ENCODE measurements at places on chromosomes 1 and 21. TPM values are rescaled to one million over a fixed set of nuclear protein-coding genes. Genes with fewer than 3 reads are reported as not detected.

DNA sequence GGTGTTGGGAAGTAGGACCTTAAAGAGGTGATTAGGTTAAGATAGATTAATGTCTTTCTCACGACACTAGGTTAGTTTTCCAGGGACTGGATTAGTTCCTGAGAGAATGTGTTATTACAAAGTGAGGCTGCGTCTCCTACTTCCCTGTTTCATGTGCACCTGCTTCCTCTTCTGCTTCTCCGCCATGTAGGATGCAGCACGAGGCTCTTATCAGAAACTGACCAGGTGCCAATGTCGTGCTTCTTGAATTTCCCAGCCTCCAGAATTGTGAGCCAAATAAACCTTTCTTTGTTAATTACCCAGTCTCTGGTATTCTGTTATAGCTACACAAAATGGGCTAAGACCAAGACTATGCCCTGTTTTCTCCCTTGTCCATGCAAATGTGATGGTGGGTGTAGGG is 152.2 kb upstream of the LMO4 start:
- DNase-seq = no peak

DNA sequence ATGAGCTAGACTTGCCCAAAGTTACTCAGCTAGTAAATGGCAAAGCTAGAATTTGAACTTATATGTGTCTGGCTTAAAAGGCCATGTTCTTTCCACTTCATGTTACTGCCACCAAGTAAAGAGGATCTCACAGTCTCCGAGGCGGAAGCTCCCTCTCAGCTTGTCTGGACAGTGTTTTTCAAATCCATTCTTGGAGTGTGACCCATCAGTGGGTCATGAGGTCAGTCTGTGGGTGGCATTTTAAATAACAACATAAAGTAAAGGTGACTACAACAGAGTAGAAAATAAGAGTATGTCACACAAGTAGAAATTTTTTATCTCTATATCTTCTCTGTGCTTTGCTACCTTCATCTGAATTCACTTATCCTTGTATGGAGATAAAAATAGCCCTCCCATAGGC is 3.2 kb upstream of the HMGB4 start:
- no peak for DNase-seq

The FMO5 gene
- 0.50 TPM for polyA plus RNA-seq

The LPAR3 gene
- 0.07 TPM for polyA plus RNA-seq

DNA sequence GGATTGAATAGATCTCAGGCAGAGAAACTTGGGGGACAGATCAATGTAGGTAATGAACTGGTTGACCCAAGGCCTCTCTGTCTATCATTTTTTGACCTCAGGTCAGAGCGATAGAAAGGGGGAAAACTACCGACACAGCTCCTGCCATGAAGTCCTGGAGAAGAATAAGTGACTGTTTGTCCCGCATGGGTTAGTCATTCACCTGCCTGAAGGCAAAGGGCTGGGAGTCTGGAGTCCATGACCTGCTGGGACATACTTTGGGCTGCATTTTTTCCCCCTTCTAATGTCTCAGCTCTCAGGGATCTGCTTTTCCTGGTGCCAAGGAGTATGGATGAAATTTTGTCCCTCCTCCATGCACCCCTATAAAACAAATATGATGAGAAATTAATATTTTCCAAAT is 1.6 kb upstream of the ROR1 start:
- DNase-seq = no peak

GRCh38 chr1:198657550-198658064 is 18.8 kb downstream of the PTPRC start:
- peak; percentile 98 for DNase-seq

- no peak for DNase-seq
Observed at GRCh38 chr1:76374086-76374485, 299.5 kb downstream of the ST6GALNAC3 start.

The ANKRD65 gene
- 0.11 TPM for polyA plus RNA-seq

GRCh38 chr21:37435120-37435519 is 68.5 kb downstream of the DYRK1A start:
- DNase-seq = peak; percentile 80

GRCh38 chr1:59146651-59147358 is 150.1 kb upstream of the FGGY start:
- peak; percentile 28 for DNase-seq

DNA sequence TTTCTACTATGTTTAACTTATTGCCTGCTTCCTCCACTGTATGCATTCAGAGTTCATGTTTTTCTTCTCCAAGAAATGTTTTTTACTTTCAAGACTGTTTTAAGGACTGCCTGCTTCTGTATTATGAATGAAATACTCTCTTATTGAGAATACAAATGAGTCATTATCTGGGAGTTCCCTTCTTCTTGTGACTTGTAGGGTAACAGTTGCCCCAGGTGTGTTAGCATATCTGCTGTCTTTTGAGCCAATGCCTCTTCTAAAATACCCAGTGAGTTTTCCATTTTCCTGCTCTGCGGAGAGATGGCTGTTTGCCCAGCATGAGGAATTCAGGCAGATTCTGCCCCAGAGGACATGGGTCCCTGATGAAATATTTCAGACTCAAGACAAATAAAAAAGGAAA is 34.1 kb upstream of the ST6GALNAC5 start:
- no peak for DNase-seq

The FASLG gene
- polyA plus RNA-seq = 0.14 TPM

DNA sequence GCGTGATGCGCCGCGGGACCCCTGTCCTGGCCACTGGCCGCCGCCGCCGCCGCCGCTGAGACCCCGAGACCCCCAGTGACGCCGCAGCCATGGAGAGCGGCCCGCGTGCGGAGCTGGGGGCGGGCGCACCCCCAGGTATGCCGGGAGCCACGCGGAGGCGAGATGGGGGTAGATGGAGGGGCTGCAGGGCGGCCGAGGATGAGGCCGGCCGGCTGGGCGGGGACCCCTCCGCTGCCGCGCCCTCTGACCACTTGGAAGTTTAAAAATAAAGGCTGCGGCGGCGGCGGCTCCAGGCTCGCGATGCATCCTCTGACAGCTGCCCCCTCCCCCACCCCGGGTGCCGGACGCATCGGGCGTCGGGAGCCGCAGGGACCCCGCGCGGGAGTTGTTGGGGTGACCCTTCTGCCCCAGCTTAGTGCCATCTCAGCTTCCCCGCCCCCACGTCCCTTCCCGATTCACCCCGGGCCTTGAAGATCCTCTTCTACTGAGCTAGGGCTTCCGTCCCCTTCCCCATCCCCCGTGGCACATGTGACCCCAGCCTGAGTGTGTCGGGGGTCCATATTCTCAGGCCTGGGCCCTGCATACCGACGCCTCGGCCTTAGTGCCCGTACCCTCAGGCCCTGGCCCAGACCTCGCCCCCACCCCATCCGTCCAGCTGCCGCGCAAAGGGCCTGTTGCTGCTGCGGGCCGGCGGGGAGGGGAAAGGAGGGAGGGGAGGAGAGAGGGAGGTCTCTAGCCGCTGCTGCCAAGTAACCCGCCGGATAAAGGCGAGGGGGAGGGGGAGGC is 562 bp downstream of the MAP7D1 start:
- peak; percentile 47 for DNase-seq

DNA sequence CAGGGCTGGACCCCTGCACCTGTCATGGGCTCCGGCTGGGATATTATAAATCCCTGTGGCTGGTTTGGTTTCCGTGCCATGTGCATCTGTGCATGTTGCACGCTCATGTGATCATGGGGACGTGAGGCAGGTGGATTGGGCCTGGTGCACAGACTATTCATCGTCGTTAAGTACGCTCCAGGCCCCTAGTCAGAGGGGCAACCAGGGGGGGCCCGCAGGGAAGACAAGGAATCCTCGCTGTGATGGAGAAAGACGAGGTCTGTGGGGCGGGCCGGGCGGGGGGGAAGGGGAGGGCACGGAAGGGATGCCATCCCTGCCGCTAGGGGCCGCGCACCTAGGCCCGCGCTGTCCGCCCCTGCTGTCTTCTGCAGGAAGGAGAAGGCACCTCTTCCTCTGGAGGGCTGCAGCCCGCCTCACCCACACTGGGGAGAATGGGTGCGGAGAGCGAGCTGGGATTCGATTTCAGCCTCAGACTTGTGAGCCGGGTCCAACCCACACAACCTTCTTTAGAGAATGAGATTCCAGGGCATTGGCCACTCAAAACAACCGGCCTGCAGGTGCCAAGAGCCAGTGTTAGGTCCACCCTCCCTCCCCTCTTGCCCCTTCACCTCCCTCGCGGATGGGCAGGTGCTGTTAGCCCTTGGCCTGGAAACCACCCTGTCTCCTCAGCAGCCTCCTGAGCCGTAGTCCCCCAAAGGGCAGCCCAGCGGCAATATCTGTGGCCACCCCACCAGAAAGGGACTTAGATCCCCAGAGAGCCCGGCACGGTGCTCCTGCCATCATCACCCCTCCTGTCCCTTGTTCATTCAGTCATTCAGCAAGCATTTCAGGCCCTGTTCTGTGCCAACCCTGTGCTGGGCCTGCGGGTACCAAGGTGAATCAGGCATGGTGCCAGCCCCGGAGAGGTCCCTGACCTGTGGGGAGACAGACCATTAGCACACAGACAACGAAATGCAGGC is 950 bp upstream of the LRP8 start:
- DNase-seq = no peak

GRCh38 chr21:15221799-15222386 is 157.1 kb upstream of the NRIP1 start:
- peak; percentile 65 for DNase-seq

DNA sequence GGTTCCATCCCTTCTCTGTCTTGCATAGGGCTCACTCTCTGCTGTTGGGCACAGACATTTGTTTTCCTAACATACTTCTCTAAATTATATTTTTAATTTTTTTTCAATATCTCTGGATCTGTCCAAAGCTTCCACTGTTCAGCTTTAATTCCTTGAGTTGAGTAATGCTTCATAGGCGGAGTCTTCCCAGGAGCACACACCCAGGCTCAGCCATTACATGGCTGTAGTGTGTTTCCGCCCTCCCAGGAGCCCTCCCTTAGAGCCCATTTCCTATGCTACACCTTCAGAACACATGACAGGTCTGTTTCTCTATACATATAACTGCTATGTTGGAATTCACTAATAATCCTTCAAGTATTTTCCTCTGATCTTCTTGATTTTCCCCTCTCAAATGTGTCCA is 297.4 kb downstream of the PBX1 start:
- DNase-seq = no peak

- DNase-seq = no peak
Observed at GRCh38 chr1:28508435-28508754, 2.6 kb downstream of the RCC1 start.

- no peak for DNase-seq
Observed at GRCh38 chr1:18967066-18967690, 10.7 kb upstream of the IFFO2 start.

DNA sequence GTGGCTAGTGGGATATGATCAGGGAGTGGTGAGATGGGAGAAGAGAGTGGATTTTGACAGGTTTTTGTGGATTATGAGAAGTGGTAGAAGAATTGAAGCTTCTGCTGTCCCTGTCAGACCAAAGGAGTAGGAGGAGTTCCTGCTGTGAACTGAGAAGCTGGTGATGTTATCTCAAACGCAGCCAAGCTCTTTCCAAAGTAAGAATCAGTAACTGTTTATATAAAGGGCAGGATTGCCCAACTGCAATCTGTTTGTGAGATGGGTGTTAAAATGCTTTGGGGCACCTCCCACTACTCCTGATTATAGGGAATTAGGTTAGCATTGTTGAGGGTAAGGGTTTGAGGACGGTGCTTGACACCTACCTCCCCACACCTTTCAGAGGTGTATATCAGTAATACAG is 60.5 kb upstream of the USP25 start:
- DNase-seq = peak; percentile 57

Measured in IMR-90 (cell line).